ENCODE measurements at places on chromosomes 6 and 20. TPM values are rescaled to one million over a fixed set of nuclear protein-coding genes. Genes with fewer than 3 reads are reported as not detected.

The ANKRD6 gene
- 6.0 TPM for total RNA-seq

The LTV1 gene
- 19.0 TPM for total RNA-seq

The ISM1 gene
- total RNA-seq: 18.8 TPM

The TOP1 gene
- total RNA-seq: 46.1 TPM

The TSBP1 gene
- total RNA-seq: not detected

The COL21A1 gene
- total RNA-seq: 0.14 TPM

The MCCD1 gene
- total RNA-seq: not detected

GRCh38 chr6:26431258-26432172 is 8.8 kb upstream of the BTN3A3 start:
- H3K4me3 ChIP-seq: no peak overlapping the region
- H3K27me3 ChIP-seq: no peaks in the 10 kb centered on the region
- H3K4me1 ChIP-seq: no peaks in the 10 kb centered on the region

GRCh38 chr6:26552640-26553188 is 14.5 kb downstream of the HMGN4 start:
- H3K27ac ChIP-seq: peak overlapping the region; percentile 87
- no peaks in the 10 kb centered on the region for H3K36me3 ChIP-seq
- H3K27me3 ChIP-seq: no peaks in the 10 kb centered on the region
- peaks cover 42% of the 10 kb centered on the region for H3K4me1 ChIP-seq

GRCh38 chr20:43840382-43841070 is 74.1 kb upstream of the TOX2 start:
- peaks cover 5% of the 10 kb centered on the region for H3K27me3 ChIP-seq
- H3K36me3 ChIP-seq: no peaks in the 10 kb centered on the region
- H3K4me3 ChIP-seq: no peak overlapping the region
- no peak for DNase-seq

DNA sequence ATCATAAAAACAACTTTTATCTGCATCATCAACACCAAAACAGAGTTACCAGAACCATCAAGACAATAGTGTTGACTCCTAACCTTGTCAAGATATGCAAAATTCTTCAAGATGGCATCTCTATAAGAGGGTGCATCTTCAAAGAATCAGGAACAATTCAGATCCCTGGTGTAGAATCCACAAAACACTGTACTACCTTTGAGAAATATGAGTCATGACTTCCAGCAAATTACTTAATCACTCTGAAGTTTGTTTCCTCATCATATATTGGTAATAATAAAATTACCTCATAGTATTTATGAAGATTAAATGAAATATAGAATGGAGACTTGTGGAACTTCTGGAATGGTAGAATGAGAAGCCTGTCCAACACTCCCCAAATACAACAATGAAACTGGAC is 221.3 kb upstream of the SUPT3H start:
- no peaks in the 10 kb centered on the region for H3K4me1 ChIP-seq
- no peaks in the 10 kb centered on the region for H3K36me3 ChIP-seq
- no peak overlapping the region for H3K4me3 ChIP-seq
- no peaks in the 10 kb centered on the region for H3K27me3 ChIP-seq
- no peak overlapping the region for H3K27ac ChIP-seq
- no peak for DNase-seq

- H3K4me3 ChIP-seq: no peak overlapping the region
- H3K4me1 ChIP-seq: no peaks in the 10 kb centered on the region
- no peaks in the 10 kb centered on the region for H3K36me3 ChIP-seq
- no peak overlapping the region for H3K27ac ChIP-seq
These were observed 14.1 kb upstream of the EMILIN3 start for GRCh38 chr20:41380551-41381193.
